ENCODE measurements at places on chromosomes 6 and 20. TPM values are rescaled to one million over a fixed set of nuclear protein-coding genes. Genes with fewer than 3 reads are reported as not detected.

The BTNL2 gene
- total RNA-seq: not detected

The CCDC170 gene
- total RNA-seq: 0.07 TPM

The TOX2 gene
- 1.3 TPM for total RNA-seq

The MRPS10 gene
- 56.4 TPM for total RNA-seq

The MLN gene
- total RNA-seq: not detected

The PTPRT gene
- total RNA-seq: not detected

The DNAH8 gene
- total RNA-seq: not detected

The PLCB4 gene
- total RNA-seq: 4.4 TPM

The TTK gene
- total RNA-seq: 22.0 TPM

The SRMS gene
- total RNA-seq: 0.35 TPM

The GLP1R gene
- total RNA-seq: not detected

The FAXC gene
- 3.9 TPM for total RNA-seq

All from airway epithelial cell (primary cell).